OCI-LY7 (cell line): ENCODE measurements at places on chromosomes 12 and 14.

- no peak for DNase-seq
These were observed 15.4 kb downstream of the TMEM52B start for GRCh38 chr12:10194160-10194670.

- no peak for DNase-seq
These were observed 62.5 kb upstream of the DUSP6 start for GRCh38 chr12:89414851-89415250.

DNA sequence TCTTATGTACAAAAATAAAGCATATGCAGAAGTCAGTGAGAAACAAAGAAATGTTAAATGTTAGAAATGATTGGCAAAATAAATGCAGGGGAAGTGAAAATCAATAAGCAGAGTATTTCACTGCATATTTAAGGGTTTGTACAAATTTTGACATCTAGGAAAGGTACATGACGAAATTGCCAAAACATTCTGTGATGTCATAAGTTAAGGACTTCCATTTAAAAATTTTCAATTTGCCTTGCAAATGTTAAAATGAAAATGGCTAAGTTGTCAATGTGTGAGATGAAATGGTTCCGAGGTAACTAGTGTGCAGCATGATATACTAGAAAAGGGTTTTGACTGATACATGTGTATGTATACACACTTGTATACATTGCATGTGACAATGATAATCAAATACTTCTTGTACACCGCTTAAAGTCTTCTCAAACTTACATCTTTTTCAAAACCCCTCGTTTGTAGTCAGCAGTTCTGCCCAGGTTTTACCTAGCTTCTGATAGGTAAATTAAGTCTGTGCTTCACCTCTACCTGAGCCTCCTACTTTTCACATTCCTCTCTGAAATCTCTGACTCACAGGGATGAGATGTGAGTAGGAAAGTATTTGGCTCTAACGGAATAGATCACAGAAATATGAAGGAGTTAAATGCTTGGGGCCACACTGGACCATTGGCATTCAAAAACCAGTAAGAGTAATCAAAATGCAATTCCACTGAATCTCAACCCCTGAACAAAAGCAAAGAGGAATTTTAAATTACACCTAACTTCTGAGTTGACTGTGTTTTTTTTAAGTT, 442.4 kb upstream of the FOXG1 start:
- DNase-seq: no peak

GRCh38 chr14:23704890-23705289, 68.7 kb downstream of the DHRS2 start:
- peak; percentile 58 for DNase-seq

DNA sequence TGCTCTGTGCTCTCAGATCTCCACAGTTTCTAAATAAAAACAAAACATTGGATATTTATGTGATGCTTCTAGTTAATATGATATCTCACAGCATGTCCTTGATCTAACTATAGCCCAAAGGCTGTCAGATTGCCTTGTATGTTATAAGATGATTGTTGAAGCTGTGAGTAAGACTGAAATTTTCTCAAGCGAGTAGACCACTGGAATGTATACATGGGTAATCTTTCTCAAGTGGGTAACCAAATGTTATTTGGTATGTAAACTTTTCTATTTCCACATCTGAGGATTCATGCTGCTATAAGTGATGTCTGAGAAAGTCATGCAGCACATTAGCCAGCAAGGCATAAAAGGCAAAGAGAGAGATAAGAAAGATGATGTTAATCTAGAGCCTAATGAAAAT, 886.7 kb downstream of the NRXN3 start:
- DNase-seq: no peak

- DNase-seq: peak; percentile 64
These were observed 386 bp downstream of the HDAC7 start for GRCh38 chr12:47819138-47819895.
